Left colon (tissue), 2 donors: ENCODE measurements at places on chromosomes 16 and 17.
A peak's percentile ranks its signal among the peaks of the same experiment; 100 is the strongest.

DNA sequence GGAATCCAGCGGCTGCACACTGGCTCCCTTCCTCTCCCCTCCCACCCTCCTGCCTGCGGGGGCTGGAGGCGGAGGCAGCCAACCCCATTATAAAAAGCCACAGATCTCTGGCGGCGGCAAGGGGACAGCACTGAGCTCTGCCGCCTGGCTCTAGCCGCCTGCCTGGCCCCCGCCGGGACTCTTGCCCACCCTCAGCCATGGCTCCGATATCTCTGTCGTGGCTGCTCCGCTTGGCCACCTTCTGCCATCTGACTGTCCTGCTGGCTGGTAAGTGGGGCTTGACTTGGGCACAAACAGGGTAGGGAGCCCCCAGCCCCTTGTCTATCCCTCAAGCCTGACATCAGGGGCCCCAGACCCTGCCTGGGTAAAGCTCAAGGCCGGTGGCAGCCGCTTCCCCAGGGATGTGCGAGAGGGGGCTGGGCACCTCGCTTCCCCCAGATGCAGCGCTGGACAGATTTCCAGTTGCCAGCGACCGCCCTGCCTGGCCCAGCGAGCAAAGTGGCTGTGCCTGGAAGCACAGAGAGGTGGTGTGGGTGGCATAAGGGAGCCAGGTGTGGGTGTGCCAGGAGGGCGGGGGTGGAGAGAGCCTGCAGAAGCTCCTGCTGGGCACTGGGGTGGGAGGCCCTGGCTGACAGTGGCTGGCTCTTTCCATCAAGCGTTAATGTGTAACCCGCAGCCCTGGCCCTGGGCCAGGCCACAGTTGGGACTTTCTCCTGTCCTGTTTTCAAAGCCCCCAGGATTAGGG is at the start of gene CX3CL1:
CX3CL1 (plus strand) TSS at position 119 of the 745 bp plus-strand sequence; CDS start at position 198, 79 bp downstream.
- DNase-seq, result peak; percentile 77

DNA sequence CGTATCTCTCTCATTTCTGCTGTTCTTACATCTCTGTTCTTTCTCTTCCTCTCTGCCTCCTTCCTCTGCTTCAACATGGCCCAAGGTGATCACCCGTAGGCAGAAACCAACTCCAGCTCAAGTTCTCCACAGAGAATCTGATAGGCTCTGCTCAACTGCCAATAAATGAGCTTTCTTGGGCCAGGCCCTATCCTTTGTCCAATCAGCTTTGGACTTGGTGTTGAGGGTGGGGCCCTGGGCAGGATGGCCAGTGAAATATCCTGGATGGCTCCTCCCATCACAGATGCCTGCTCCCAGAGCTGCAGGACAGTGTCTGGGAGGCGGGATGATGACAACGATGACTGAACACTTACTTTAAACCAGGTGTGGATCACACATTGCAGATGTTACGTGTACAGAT is 17.4 kb upstream of the BRD7 start:
- no peak for DNase-seq

DNA sequence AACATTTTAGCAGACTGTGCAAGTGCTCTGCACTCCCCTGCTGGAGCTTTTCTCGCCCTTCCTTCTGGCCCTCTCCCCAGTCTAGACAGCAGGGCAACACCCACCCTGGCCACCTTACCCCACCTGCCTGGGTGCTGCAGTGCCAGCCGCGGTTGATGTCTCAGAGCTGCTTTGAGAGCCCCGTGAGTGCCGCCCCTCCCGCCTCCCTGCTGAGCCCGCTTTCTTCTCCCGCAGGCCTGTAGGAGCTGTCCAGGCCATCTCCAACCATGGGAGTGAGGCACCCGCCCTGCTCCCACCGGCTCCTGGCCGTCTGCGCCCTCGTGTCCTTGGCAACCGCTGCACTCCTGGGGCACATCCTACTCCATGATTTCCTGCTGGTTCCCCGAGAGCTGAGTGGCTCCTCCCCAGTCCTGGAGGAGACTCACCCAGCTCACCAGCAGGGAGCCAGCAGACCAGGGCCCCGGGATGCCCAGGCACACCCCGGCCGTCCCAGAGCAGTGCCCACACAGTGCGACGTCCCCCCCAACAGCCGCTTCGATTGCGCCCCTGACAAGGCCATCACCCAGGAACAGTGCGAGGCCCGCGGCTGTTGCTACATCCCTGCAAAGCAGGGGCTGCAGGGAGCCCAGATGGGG is 3.1 kb downstream of the GAA start:
- no peak for DNase-seq

DNA sequence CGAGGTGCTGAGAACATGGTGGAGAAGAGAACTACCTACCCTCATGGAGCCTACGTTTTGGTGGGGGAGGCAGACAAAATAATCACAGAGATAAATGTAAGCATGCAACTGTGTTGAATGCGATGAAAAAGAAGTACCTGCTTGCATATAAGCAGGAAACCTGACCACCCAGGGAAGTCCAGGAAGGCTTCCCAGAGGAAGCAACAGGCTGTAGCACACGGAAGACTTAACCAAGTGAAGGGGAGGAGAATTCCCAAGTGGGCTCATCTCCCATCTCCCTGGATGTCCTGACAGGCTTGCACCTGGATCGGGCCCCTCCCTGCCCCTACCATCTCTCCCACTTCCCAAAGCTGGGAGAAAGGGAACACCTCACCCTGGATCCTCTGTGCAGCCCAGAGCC is 2.0 kb downstream of the SCRN2 start:
- DNase-seq, result no peak

DNA sequence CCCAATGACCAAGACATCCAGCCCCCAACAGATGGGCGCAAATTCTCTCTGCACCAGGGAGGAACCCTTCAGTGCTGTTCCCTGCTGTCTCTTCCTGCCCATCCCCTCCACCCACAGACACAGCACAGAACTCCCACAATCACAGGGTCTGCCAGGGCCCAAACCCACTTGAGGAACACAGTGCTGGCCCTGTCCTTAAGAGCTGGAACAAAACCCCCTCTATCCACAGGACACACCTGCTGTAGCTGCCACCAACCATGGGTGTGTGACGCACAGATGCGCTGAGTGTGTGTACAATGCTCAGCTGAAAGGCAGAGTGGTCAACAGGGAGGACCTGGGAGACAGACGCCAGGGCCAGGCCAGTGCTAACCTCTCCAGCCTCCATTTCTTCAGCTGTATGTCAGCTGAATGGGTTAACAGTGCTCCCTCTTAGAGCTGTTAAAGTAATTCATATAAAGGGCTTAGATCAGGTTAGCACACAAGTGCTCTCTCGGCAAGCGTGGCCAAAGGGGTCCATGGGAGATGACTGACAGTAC is 62.1 kb downstream of the AMFR start:
- no peak for DNase-seq

GRCh38 chr16:48225456-48225855 is 18.6 kb upstream of the LONP2 start:
- no peak for DNase-seq

DNA sequence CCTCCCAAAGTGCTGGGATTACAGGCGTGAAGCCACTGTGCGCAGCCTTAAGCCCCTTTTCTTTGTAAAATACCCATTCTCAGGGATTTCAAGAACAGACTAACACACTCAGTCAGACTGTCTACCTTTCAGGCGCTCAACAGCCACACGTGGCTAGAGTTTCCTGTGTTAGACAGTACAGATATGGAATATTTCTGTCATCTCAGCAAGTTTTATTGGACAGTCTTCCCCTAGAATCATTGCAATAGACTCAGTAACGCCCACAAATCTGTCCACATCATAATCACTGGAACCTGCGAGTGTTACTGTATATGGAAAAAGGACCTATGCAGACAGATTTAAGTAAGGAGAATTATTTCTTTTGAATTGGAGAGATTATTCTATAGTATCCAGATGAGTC is 160.5 kb downstream of the RBFOX1 start:
- DNase-seq, result no peak

- DNase-seq, result no peak
These were observed 69.3 kb downstream of the CRISPLD2 start for GRCh38 chr16:84889066-84889465.

DNA sequence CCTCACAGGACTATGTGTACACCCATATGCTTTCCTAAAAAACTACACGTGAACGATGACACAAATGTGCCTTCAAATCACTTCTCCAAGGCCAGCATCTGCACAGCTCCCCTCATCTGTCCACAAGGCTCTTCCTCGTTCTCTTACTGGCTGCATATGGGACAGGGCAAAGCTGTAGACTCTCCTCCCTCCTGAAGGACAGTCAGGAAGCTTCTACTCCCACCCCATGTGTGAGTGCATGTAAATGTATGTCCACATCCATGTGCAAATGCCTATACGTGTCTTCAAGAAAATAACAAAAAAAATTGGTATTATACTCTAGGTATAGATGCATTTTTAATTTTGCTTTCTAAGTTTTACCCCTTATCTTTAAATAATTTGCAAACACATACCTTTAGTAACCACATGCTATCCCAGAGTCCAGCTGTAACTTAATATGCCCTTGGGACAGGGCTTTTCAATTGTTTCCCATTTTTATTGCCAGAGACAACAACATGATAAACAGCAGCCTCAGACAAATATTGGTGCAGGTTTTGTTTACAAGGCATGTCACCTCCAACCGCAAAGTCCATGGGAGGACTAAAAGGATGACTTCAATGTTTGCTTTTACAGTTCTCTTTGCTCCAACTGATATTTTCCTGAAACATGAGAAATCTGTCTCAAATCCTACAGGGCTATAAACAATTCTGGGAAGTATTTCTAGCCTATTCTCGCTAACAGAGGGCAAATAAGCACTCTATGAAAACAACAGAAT is 31.6 kb upstream of the FAAP100 start:
- DNase-seq, result no peak

- DNase-seq, result no peak
These were observed 290.5 kb downstream of the CPPED1 start for GRCh38 chr16:12513076-12513790.
